Ecto neural progenitor cell (in vitro differentiated cells): ENCODE measurements at places on chromosomes 3 and 15.

GRCh38 chr3:41050144-41050543 is 149.2 kb upstream of the CTNNB1 start:
- no peak for DNase-seq

DNA sequence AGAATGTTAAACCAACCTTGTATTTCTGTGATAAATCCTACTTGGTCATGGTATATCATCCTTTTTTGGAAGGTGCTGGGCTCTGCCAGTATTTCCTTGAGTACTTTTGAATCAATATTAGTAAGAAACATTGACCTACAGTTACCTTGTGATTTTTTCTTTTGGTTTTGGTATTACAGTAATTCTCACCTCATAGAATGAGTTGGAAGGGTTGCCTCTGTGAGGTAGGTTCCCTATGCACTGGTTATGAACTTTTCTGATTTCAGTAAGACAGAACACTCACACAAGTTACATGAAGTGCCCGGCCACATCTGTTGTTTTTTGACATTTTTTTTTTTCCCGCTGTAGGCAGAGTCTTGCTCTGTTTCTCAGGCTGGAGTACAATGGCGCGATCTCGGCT is 20.0 kb downstream of the PCCB start:
- no peak for DNase-seq

- DNase-seq: no peak
Observed at GRCh38 chr15:34651997-34652725, 68.7 kb upstream of the GOLGA8B start.

DNA sequence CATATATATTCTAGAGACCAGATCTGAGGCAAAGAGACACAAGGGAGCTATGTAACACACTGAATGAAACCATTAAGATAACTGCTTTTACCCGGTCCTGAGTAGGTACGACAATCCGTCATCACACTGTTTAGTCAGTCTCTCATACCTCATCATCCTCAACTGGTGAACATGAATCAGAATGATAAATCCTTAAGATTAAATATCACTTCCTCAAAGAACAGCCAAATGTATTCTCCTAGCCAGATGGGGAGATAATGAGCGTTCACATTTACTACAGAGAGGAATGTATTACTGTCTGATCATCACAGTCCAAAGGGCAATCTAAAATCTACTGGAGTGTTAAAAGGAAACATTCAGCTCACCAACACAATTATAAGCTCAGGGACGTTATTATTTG is 319.4 kb upstream of the STAC start:
- DNase-seq: no peak

- DNase-seq: no peak
Observed at GRCh38 chr3:105375750-105376511, 9.2 kb downstream of the ALCAM start.

GRCh38 chr15:76140074-76140464 is 80.3 kb downstream of the TMEM266 start:
- no peak for DNase-seq

DNA sequence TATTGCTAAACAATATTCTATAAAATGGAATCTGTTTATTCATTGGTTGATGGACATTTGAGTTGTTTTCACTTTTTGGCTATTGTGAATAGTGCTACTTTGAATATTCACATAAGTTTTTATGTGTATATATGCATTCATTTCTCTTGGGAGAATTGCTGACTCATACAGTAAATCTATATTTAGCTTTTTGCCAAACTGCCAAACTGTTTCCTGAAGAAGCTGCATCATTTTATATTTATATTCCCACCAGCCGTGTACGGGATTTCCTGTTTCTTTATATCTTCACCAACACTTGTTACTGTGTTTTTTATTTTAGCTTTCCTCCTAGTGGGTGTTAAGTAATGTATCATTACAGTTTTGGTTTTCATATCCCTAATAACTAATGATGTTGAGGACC is 12.5 kb upstream of the TCAIM start:
- no peak for DNase-seq

DNA sequence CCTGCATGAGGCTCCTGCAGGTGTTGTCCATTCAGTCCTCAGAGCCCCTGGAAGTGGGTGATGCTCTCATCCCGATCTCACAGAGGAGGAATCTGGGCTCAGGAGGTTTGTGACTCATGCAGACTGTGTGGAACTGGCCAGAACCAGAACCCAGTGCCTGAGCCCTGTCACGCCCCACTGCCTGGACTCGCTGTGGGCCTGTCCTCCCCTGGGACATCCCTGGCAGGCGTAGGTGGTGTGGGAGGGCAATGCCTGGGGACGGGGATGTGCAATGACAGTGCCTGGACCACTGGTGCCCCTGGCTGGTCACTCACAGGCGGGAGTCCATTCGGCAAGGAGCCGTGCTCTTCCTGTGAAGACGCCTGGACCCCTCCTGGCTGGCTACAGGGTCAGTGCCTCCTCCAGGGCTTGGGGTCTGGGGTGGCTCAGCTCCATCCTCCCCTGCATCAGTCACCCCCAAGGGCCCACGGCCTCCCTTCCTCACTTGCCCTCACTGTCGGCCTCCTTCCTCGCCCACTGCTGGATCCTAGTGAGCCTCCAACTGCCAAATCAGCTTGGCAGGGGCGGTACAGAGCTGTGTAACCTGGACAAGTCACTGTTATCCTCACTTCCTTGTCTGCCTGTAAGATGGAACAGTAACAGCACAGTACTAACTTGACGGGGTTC is 14.9 kb downstream of the PSTPIP1 start:
- DNase-seq: no peak

DNA sequence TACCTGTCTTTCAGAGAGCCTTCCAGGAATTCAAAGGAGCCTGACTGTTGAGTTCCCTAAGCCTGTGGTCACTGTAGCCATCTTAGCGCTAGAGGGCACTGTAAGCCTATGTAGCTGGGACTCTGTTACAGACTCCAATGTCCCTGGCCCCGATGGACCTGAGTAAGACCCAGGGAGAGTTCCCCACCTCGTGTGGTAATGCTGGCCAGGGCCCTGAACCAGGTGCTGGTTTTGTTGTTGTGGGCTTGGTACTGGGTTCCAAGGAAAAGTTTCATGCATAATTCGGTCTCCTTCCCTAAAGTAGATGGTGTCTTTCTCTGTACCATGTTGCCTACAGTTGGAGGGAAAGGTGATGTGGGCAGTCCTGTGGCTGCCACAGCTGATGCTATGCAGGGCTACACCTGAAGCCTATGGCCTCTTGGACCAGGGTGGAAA is 32.4 kb downstream of the CDAN1 start:
- peak; percentile 71 for DNase-seq

DNA sequence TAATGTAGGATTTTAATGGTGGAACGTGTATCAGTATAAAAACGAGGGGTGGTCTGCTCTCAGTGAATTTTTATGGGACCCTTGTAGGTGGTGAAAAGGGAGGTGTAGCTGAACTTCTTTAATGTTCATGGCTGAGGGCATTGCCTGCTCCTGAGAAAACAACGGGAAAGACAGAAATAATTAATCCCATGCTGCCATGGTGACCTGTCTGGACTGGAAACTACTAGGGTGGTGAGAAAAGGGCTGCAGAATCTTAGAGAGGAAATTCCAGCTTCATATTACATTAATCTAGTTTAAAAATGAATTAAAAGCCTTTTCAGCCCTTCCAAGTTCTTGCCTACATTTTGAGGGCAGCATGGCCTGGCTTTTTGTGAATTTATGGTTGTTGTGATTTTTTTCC is 47.6 kb downstream of the ZBTB38 start:
- no peak for DNase-seq

DNA sequence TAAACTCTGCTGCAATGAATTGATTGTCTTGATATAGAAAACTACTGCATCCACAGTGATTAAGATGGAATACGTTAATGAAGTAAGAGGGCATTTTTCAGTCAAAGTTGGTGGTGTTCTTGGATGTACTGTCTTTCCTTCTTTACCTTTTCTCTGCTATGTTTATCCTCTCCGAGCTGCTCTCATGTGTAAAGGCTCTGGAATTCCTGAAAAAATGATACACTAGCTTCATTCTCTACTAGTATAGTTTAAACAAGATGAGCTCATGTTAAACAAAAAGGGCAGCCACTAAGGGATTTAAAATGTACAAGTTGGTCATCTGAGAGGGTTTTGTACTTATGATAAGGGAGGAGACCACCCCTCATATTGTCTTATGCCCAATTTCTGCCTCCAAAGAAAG is 504.6 kb upstream of the NECTIN3 start:
- no peak for DNase-seq

- DNase-seq: no peak
Observed at GRCh38 chr3:165768680-165769079, 68.5 kb downstream of the BCHE start.

GRCh38 chr15:27249760-27250109 is 278.8 kb downstream of the GABRG3 start:
- no peak for DNase-seq

GRCh38 chr15:59685737-59686297 is 3.3 kb downstream of the BNIP2 start:
- DNase-seq: no peak

DNA sequence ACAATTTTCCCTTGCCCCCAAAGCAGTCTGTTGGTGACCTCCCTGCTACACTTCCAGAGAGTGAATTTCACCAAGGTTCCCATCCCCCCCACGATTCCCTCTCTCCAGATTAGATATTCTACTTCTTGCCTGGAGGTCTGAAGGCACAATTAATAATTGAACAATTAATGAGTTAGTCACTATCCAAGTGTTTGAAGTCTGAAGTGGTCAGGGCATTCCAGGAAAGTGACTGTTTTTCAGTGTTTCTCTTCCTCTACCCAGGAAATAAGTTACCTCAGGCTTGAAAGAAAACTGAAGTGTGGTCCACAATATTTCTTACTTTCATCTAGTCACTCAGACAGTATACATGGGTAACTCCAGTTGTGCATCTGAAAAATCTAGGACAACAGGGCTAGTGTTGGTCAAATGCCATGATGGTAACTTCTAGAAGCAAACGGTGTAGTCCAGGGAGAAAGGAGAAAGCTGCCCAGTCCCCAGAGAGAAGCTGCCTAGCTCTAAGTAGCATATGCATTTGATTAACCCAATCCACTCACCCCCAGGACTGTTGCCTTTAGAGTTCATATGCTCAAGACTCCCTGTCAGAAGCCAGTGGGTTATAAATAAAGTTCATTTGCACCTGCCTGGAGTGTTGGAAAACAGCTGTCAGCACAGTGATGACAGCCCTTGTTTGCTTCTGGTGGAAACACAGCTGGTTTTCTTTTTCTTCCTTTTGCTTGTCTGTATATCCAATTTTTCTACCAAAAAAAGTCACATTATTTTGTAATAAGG is 2.3 kb upstream of the TM4SF4 start:
- no peak for DNase-seq

DNA sequence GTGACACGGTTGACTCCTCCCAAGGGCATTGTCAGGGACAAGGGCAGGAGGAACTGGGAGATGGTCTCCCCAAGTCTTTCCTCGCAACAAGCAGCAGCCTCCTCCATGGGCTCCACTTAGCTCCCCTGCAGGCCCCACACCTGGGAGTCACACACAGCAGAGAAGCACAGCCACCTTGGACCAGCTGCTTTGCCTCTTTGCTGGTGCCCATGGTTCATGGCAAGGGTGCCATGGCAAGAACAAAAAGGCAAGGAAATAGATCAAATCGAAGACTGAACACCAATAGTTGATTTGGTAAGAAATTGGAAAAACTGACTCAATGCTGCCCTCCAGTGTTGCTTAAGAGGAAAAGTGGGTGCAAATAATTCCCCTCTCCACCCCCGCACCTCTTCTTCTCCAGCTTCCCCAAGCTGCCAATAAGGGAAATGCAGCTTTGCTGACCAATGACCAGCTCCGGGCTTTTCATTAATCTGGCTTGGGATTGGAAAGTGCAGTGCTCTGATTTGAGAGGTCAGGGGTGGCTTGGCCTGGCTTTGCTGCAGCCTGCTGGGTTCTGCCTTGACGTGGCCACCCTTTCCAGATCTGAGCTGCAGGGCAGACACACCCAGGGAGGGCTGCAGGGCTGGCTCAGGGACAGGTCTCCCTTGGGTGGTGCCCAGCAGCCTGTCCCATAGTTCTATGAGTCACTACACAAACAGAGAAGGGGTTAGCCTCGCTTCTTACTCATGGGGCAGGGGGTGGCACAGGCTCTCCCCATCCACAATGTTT is 162.0 kb downstream of the KLF13 start:
- peak; percentile 72 for DNase-seq

GRCh38 chr3:156148946-156149381 is 28.6 kb downstream of the KCNAB1 start:
- no peak for DNase-seq

DNA sequence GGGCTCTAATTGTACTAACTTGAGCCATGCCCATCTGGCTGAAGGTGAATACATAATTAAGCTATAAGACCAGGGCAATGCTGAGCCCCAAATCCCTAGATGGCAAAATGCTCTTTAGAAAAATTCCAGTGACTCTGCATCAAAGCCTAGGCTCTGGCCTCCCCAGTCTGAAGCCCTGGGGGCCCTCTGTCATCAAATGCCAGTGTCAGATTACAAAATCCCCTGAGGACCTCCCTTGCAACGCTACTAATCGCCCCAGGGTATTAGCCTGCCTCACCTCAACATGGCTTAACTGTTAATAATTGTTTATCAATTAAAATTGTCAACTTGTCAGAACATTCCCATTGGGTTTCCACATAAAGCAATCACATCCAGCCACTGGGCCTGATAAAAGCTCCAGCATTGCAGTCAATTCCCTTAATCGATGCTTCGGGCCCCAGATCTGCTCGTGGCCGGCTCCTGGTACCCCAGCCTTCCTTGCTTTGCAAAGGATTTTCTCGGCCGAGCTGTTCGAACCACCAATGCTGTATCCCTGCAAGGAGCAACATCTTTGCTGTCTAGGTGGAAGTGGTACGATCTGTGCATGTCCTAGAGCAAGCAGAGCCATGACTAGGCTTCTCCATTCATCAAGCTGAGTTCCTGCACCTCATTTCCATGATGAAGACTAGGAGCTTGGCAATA is 151.7 kb downstream of the MEGF11 start:
- DNase-seq: peak; percentile 73
